CD4-positive, alpha-beta T cell (primary cell): ENCODE measurements at places on chromosomes 4 and X. TPM values are rescaled to one million over a fixed set of nuclear protein-coding genes. Genes with fewer than 3 reads are reported as not detected.

DNA sequence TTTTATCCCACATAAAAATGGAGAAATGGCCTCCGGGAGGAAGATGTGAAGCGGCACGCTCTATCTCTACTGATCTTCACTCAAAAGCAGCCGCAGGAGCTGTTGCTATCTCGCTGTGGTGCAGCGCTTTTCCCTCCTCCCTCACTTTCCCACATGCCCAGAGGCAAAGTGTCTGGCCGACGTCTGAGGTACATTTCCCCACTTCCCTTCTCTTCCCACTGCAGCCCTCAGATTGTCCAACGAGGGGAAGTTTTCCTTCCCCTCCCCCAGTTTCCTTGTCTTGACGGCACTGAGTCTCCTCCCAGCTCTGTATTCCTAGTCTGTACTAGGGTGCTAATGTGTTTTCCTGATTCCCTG, 660 bp upstream of the COL25A1 start:
- peaks cover 21% of the 10 kb centered on the region for H3K4me1 ChIP-seq
- H3K27me3 ChIP-seq = peaks cover 26% of the 10 kb centered on the region
- no peaks in the 10 kb centered on the region for H3K36me3 ChIP-seq
- no peak for DNase-seq
- no peak overlapping the region for H3K27ac ChIP-seq

GRCh38 chrX:41720125-41720779, 3.7 kb upstream of the GPR82 start:
- no peak for DNase-seq
- H3K4me3 ChIP-seq = no peak overlapping the region
- H3K36me3 ChIP-seq = peaks cover 3% of the 10 kb centered on the region
- no peak overlapping the region for H3K27ac ChIP-seq

- H3K27me3 ChIP-seq = no peaks in the 10 kb centered on the region
- H3K4me1 ChIP-seq = no peaks in the 10 kb centered on the region
- no peaks in the 10 kb centered on the region for H3K36me3 ChIP-seq
Observed at GRCh38 chr4:138595731-138596460, 353.7 kb upstream of the SLC7A11 start.

- no peak overlapping the region for H3K27ac ChIP-seq
- peaks cover 6% of the 10 kb centered on the region for H3K4me1 ChIP-seq
- no peak for DNase-seq
Observed at GRCh38 chr4:24477919-24478318, 106.4 kb downstream of the DHX15 start.

- H3K27ac ChIP-seq = no peak overlapping the region
- no peak overlapping the region for H3K4me3 ChIP-seq
- DNase-seq = no peak
- H3K4me1 ChIP-seq = peaks cover 10% of the 10 kb centered on the region
- no peaks in the 10 kb centered on the region for H3K36me3 ChIP-seq
Observed at GRCh38 chr4:154329939-154330338, 161.7 kb downstream of the DCHS2 start.

DNA sequence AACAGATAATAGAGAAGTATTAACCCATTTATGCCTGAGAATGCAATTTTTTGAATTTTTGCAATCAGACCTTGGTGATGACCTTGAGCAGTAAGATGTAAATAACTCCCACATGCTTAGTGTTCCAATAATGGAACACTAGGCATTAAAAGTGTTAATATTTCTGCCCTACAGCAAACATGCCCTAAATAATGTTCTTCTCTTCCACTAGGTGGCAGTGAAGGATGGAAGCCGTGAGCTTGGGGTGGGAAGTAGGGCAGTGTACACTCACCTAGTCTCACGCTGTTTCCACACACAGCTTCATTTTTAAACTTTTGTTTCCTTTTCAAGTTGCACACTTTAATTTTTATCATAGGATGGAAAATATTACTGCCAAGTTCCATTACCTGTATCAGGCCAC, 613.1 kb upstream of the HS3ST1 start:
- no peak for DNase-seq
- no peaks in the 10 kb centered on the region for H3K4me1 ChIP-seq
- H3K27ac ChIP-seq = no peak overlapping the region
- no peaks in the 10 kb centered on the region for H3K36me3 ChIP-seq
- no peak overlapping the region for H3K4me3 ChIP-seq
- H3K27me3 ChIP-seq = no peaks in the 10 kb centered on the region

- peaks cover 66% of the 10 kb centered on the region for H3K36me3 ChIP-seq
- peaks cover 3% of the 10 kb centered on the region for H3K4me1 ChIP-seq
- no peak overlapping the region for H3K4me3 ChIP-seq
Observed at GRCh38 chr4:1842339-1842895, 13.5 kb downstream of the LETM1 start.

DNA sequence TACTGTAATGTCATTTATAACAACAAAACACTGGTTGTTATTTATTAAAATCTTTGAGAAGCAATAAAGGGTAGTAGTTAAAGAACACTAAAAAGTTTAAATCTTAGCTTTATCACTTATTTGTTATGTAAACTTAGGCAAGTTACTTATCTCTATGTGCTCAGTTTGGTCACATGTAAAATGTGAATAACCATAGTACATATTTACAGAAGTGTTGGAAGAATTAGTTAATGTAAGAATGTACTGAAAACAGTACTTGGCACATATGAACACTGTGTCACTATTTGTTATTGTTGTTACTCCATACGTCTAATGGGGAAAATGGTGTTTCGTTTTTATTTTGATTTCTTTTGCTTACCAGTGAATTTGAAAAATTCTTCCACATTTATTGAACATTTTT, 9.1 kb downstream of the NEK1 start:
- H3K4me1 ChIP-seq = no peaks in the 10 kb centered on the region
- no peak overlapping the region for H3K27ac ChIP-seq
- no peak for DNase-seq
- peaks cover 23% of the 10 kb centered on the region for H3K36me3 ChIP-seq
- no peak overlapping the region for H3K4me3 ChIP-seq
- H3K27me3 ChIP-seq = no peaks in the 10 kb centered on the region

GRCh38 chr4:132662456-132662855, 486.6 kb upstream of the PCDH10 start:
- no peak overlapping the region for H3K4me3 ChIP-seq
- no peak overlapping the region for H3K27ac ChIP-seq
- H3K4me1 ChIP-seq = no peaks in the 10 kb centered on the region
- no peaks in the 10 kb centered on the region for H3K27me3 ChIP-seq
- DNase-seq = no peak

GRCh38 chrX:42664680-42665079, 113.3 kb downstream of the PPP1R2C start:
- no peaks in the 10 kb centered on the region for H3K36me3 ChIP-seq
- H3K27ac ChIP-seq = no peak overlapping the region
- H3K4me1 ChIP-seq = no peaks in the 10 kb centered on the region
- H3K27me3 ChIP-seq = no peaks in the 10 kb centered on the region
- DNase-seq = no peak
- H3K4me3 ChIP-seq = no peak overlapping the region

DNA sequence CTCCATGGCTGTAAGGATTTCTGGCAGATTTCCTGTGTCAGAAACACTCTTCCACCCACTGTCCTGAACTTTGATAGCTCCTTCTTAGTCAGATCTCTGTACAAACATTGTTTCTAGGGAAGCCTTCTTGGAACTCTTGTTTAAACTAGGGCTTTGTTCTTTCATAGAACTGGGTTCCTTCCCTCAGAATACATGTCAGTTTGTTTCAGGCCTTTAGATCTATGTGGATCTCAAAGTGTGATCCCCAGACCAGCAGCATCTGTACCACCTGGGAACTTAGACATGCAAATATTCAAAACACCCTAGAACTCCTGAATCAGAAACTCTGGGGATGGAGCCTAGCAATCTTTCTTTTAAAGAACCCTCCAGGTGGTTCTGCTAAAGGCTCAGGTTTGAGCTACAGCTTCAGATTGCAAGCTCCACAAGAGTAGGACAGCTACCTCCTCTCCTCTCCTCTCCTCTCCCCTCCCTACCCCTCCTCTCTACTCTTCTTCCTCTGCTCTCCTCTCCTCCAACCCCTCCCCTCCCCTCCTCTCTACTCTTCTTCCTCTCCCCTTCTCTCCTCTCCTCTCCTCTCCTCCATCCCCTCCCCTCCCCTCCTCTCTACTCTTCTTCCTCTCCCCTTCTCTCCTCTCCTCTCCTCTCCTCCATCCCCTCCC, 12.7 kb downstream of the RASSF6 start:
- no peaks in the 10 kb centered on the region for H3K27me3 ChIP-seq
- H3K27ac ChIP-seq = no peak overlapping the region

The UGT2B7 gene
- not detected for total RNA-seq

The GAGE12H gene
- not detected for total RNA-seq

The FAM184B gene
- not detected for total RNA-seq

The HOPX gene
- 5.9 TPM for total RNA-seq

The TEX11 gene
- total RNA-seq = not detected

The ABCG2 gene
- total RNA-seq = not detected

The XAGE5 gene
- total RNA-seq = not detected

The LAGE3 gene
- 5.7 TPM for total RNA-seq
